ENCODE measurements at places on chromosomes 5 and 9.

GRCh38 chr9:134407121-134407779 is 81.0 kb downstream of the RXRA start:
- peak; percentile 94 for DNase-seq

DNA sequence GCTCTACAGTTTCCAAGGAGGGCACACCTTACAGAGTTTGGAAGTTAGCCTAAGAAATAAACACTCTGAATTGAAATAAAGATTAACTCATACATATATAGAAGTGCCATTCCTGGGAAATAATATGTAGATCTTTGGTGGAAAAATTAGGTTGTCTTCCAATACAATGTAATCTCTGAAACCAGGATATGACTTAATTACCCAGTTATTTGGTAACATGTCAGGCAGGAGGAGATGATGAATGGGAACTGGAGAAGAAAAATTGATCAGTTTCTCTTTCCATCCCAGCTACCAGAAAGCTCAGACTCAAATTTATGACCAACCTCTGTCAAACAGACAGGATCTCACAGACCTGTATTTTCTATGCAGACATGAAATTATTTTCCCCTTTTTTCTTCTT is 215.2 kb upstream of the SNX2 start:
- peak; percentile 47 for DNase-seq

DNA sequence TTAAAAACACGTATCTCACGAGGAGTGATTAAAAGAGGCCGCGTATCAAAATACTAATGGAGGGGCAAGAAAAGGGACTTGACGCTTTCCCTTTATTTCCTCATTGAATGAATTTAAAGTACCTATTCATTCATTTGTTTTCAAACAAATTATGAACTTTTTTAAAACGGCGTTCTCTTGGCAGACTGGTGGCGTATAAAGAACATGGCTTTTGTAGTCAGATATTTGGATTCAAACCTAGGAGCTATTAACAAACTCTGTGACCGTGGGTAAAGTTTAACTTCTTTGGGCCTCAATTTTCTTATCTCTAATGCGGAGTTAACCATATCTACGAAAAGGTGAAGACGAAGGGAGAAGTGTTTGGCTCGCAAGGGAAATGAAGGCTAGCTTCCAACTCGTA is 876 bp downstream of the CAAP1 start:
- DNase-seq = no peak

GRCh38 chr5:68217047-68217355 is 1.4 kb downstream of the PIK3R1 start:
- peak; percentile 23 for DNase-seq

- DNase-seq = no peak
Observed at GRCh38 chr5:58924306-58924705, 341.4 kb downstream of the RAB3C start.

GRCh38 chr5:133727636-133728035 is 115.3 kb upstream of the FSTL4 start:
- DNase-seq = no peak

- DNase-seq = peak; percentile 86
Observed at GRCh38 chr9:21434202-21435014, 5.8 kb upstream of the IFNA1 start.

GRCh38 chr5:6108540-6108848 is 269.9 kb downstream of the MED10 start:
- no peak for DNase-seq

GRCh38 chr5:130227699-130228098 is 323.4 kb downstream of the CHSY3 start:
- DNase-seq = no peak
